Effector memory CD8-positive, alpha-beta T cell (primary cell): ENCODE measurements at places on chromosomes 11 and 22.

GRCh38 chr11:5596607-5597201 is at the start of gene TRIM6:
TRIM6 (plus strand) TSS chr11:5596637; CDS start chr11:5596898, 261 bp downstream.
- DNase-seq = no peak

DNA sequence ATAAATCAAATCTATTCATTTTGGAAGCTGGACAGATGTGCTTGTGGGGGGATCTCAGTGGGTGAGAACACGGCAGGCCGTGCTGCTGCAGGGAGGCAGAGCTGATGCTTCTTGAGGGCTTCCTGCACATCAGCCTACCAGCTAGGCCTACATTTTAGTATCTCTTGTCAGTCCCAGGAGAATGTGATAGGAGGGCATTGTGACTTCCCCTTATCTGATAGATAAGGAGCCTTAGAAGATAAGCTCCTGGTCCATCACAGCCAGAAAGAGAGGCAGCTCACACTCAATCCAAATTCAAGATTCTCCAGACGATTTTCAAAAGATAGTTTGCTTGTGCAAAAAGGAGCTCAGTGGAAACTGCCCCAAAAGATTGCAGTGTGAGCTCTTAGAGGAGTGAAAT is 89.0 kb downstream of the SHANK2 start:
- DNase-seq = no peak

DNA sequence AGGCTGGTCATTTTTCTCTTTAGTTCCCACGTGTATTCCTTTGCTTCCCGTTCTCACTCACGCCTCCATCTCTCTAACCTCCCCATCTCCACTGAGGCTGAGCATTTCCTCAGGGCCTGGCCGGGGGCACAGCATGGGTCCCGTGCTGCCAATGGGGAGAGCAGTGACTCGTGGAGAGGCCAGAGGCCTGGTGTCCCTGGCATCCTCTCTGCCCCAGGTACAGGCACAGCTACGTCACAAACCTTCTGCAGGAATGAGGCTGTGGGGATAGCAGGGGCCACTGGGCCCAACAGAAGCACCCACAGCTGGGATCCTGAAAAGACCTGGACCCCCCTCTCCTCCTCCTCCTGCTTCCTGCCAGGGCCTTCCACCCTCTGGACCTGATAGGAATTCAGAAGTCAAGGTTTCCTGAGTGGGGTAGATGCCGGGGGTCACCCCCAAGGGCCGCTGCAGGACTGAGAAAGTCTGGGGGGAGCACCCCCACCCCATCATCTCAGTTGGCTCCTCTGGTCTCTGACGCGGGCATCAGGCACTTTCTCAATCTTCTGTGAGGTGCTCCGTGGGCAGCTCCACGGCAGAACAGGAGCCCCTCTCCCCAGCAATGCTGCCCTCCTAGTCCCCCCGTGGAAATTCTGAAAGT is 11.8 kb downstream of the PNPLA5 start:
- no peak for DNase-seq

- DNase-seq = no peak
These were observed 259.4 kb downstream of the GRM5 start for GRCh38 chr11:88806410-88806809.

- no peak for DNase-seq
These were observed 7.1 kb downstream of the POLR3H start for GRCh38 chr22:41537203-41537602.

- DNase-seq = no peak
These were observed 32.7 kb upstream of the TXNRD2 start for GRCh38 chr22:19974268-19974861.

DNA sequence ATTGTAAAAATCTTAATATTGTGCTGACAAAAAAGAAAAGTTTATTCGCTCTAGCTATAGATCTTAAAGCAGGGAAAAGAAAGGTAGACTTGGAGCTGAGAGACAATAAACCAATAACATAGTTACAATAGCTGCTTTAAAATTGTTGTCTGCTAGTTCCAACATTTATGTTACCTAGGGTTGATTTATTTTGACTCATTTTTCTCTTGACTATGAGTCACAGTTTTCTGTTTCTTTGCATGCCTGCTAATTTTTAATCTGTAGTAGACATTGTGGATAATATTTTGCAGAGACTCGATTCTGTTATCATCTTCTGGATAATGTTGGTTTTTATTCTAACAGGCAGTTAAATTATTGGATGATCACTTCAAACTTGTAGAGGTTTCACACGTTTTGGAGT is 83.1 kb upstream of the TRPC6 start:
- DNase-seq = no peak

DNA sequence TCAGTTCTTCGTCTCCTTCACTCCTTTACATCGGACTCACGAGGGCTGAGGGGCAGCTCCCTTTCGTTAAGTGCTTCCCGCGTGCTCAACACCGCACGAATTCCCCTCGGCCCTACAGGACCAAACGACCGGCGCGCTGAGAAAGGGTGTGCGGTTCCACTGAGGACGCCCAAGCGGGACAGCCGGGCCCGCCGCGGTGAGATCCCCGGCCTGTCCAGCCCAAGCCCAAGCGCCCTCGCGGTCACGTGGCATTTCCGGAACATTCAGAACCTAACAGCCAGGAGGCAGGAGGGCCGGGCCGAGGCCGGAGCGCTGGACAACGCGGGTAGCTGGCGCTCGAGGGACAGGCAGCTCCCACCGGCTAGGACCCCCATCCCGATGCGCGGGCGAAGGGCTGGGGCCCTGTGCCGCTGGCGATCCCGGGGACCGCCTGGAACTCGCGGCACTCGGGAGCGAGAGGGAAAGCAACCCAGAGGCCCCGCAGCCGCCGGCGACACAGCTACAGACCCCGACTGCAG is 737 bp upstream of the STIP1 start:
- peak; percentile 25 for DNase-seq
